Activated T-cell treated with anti-CD3 and anti-CD28 coated beads, Interleukin-2, amount 50 U/mL, for 24 hours (primary cell): ENCODE measurements at places on chromosomes 13 and 19.

DNA sequence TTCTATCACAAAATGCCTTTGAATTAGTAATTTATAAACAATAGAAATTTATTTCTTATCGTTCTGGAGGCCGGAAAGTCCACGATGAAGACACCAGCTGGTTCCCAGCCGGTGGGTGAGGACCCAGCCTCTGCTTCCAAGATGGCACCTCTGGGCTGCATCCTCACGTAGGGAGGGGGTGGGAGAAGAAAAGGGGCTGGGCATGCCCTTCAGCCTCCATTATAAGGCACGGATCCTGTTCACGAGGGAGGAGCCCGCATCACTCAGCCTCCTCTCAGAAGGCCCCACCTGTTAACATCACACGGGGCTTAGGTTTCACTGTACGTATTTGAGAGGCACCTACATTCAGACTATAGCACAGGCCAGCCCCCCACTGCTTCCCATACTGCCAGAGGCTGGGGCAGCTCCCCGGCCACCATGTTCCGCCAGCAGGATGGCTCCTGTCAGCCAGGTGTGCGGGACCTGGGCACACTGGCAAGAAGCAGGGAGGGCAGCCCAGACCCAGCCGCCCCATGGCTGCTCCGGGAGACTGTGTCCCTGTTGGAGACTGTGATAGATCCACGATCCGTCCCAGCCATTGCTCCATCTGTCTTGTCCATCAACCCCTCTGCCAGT, 131.6 kb downstream of the SOX1 start:
- H3K36me3 ChIP-seq, result no peaks in the 10 kb centered on the region
- H3K4me1 ChIP-seq, result no peaks in the 10 kb centered on the region
- H3K27me3 ChIP-seq, result peaks cover 36% of the 10 kb centered on the region
- DNase-seq, result no peak
- no peak overlapping the region for H3K4me3 ChIP-seq
- H3K27ac ChIP-seq, result no peak overlapping the region

DNA sequence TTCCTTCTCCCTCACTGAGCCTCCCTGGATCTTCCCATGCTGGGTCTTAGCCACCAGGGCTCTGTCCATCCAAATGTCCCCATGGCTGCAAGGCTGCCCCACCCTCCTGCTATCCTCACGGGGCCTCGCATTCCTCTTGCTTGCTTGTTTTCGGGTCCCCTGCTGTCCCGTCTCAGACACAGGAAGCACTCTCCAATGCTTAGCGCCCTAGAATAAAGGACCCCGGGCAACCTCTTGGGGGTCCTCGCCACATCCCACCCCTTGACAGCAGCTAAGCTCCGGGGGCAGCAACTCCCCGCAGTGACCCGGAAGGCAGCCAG, 23.7 kb downstream of the SH3GL1 start:
- H3K4me1 ChIP-seq, result peaks cover 60% of the 10 kb centered on the region
- DNase-seq, result no peak
- no peaks in the 10 kb centered on the region for H3K27me3 ChIP-seq
- peak overlapping the region; percentile 70 for H3K27ac ChIP-seq

- H3K4me3 ChIP-seq, result no peak overlapping the region
- H3K4me1 ChIP-seq, result peaks cover 36% of the 10 kb centered on the region
- H3K27me3 ChIP-seq, result no peaks in the 10 kb centered on the region
- DNase-seq, result no peak
Measured at GRCh38 chr13:98871727-98872126, 106.1 kb downstream of the DOCK9 start.

- no peaks in the 10 kb centered on the region for H3K36me3 ChIP-seq
- no peaks in the 10 kb centered on the region for H3K4me1 ChIP-seq
- DNase-seq, result no peak
Measured at GRCh38 chr13:54196684-54197083, 1168.1 kb downstream of the OLFM4 start.

DNA sequence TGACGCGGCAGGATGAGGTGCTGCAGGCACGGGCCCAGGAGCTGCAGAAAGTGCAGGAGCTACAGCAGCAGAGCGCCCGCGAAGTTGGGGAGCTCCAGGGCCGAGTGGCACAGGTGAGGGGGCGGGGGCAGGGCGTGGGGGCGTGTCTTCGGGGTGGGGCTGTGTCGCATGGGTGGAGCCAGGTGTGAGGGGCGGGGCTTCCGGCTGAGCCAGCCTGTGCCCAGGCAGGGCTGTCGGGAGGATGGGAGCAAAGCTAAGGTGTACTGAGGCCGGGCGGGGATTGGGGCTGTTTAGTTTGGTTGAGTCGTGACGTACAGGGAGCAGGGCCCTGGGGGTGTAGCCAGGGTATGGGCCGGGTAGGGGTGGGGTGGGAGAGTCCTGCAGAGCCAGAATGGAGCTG, 62.3 kb downstream of the KCNC3 start:
- H3K27ac ChIP-seq, result no peak overlapping the region
- peaks cover 37% of the 10 kb centered on the region for H3K27me3 ChIP-seq
- H3K4me1 ChIP-seq, result no peaks in the 10 kb centered on the region
- peak; percentile 41 for DNase-seq
